ENCODE measurements at places on chromosomes 12 and 14. TPM values are rescaled to one million over a fixed set of nuclear protein-coding genes. Genes with fewer than 3 reads are reported as not detected.
A peak's percentile ranks its signal among the peaks of the same experiment; 100 is the strongest.

MAP3K9 gene
- 5.9 TPM for total RNA-seq

IKZF4 gene
- 1.9 TPM for total RNA-seq

LUM gene
- 0.10 TPM for total RNA-seq

ENDOU gene
- not detected for total RNA-seq

RNASE12 gene
- total RNA-seq: not detected

STX2 gene
- total RNA-seq: 5.8 TPM

PTPRR gene
- 0.66 TPM for total RNA-seq

TAS2R31 gene
- total RNA-seq: 2.3 TPM

CYP27B1 gene
- 11.0 TPM for total RNA-seq

RND1 gene
- total RNA-seq: 8.7 TPM

TPH2 gene
- total RNA-seq: not detected

PZP gene
- total RNA-seq: not detected

NEDD8 gene
- 104 TPM for total RNA-seq

GRCh38 chr12:98401427-98401826 is 114.0 kb upstream of the TMPO start:
- no peak for DNase-seq

DNA sequence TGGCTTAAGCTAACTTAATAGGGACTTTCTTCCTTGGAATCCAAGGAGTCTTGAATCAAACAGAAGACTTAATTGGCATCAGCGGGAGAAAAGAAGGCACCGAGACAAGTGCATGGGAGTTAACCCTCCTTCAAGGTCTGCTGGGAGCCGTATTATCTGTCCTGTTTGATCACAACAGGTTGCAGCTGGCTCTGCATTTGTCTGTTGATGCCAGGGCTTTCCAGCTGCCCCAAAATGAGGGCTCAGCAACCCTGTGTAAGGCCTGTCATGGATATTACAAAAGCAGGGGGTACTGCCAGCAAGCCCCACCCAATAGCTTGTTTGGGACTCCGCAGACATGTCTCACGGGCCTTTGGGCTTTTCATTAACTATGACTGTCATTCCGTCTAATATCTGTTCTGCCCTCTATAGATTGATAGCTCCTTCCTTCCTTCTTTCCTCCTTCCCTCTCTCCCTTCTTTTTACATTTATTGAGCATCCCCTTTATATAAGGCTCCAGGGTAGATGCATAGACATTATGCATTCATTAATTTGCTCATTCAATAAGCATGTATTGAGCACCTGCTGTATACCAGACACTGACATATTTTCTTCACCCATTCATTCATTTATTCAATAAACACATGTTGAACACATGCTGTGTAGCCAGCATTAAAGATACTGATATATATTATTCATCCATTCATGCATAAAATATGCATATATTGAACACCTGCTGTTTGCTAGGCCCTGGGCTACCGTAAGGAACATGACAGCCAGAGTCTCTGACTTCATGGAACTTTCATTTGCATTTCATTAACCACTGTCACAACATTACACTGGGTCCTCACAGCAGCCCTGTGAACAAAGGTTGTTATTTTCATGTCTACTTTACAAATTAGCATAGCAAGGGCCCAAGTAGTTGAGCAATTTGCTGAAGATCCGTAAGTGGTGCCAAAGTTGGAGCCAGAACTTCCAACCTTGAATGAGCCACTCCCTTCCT is 56.2 kb downstream of the SVOP start:
- DNase-seq: no peak

GRCh38 chr14:94213741-94214140 is 39.6 kb downstream of the PPP4R4 start:
- DNase-seq: no peak

DNA sequence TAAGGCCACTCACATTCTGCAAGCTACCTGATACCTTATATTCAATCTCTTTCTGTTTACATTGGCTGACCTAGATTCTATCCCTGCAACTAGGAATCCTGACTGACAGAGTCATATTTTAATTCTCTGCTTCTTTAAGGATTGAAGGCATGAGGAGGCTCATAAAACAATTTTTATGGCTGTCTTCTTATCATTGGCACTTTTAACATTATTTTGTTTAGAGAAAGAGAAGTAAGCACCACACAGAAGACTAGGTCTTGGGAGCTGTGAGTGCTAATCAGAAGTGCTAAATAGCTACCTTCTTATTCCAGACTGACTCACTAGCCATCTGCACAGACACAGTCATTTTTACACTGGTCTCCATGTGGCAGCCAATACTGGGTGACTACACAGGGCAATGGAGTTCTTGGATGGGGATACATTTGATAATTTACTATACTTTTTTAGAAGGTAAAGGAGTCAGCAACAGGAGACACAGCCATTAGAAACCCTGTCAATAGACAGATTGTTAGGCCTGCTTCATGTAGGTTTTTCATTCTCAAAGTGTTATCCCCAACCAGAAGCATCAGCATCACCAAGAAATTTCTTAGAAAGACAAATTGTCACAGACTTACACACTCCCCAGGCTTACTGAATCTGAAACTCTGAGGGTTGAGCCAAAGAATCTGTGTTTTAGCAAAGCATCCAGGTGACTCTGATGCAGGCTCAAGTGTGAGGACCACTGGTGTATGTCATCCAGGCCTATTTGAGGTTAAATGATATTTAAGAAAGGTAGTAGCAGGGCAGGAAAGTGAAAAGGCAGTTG is 214.1 kb downstream of the DUSP6 start:
- DNase-seq: no peak

- no peak for DNase-seq
Observed at GRCh38 chr12:39301422-39301821, 141.5 kb downstream of the KIF21A start.

DNA sequence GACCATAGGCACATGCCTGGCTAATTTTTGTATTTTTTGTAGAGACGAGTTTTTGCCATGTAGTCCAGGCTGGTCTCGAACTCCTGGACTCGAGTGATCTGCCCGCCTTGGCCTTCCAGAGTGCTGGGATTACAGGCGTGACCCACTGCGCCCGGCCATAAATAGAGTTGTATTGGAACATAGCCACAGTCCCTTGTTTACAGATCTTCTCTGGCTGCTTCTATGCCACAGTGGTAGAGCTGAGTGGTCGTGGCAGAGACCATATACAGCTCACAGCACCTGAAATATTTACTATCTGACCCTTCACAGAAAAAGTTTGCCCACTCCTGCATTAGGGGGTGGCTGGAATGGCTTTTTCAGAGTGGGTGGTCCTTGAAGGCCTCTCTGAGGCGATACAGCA is 28.0 kb upstream of the TSPAN9 start:
- DNase-seq: no peak

- DNase-seq: no peak
Observed at GRCh38 chr12:69792533-69792932, 32.5 kb upstream of the MYRFL start.

DNA sequence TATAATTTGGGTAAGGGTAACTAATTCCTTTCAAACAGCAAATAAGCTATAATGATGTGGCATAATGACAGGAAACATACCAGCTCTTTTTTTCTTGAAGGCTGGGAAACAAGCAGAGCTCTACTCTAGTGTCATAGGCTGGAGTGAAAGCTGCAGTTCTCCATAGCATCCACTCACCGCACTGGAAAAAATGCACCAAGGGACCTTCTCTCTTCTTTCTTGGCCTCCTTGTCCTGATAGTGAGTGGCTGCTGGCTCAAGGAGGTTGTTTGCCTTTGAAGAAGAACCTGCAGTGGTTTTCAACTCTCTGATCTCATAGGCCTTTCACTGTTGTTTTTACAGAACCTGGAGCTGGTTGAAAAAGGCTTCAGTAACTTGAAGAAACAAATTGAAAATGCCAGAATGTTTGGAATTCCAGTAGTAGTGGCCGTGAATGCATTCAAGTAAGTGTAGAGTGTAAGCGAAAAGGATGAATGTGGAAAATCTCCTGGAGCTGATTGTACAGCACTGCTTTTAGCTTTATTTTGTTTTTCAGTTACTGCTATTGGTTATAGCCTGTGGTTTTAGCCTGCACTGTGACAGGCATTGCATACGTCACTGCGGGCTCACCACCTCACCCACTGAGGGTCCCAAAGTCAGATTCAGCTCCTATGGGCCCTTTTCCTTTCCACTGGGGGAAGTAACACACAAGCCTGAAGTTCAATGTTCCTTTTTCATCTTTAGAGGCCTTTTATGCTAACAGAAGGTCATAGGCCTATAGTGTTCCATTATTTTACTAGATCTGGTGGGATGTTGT is 17.2 kb upstream of the AKAP5 start:
- DNase-seq: no peak

DNA sequence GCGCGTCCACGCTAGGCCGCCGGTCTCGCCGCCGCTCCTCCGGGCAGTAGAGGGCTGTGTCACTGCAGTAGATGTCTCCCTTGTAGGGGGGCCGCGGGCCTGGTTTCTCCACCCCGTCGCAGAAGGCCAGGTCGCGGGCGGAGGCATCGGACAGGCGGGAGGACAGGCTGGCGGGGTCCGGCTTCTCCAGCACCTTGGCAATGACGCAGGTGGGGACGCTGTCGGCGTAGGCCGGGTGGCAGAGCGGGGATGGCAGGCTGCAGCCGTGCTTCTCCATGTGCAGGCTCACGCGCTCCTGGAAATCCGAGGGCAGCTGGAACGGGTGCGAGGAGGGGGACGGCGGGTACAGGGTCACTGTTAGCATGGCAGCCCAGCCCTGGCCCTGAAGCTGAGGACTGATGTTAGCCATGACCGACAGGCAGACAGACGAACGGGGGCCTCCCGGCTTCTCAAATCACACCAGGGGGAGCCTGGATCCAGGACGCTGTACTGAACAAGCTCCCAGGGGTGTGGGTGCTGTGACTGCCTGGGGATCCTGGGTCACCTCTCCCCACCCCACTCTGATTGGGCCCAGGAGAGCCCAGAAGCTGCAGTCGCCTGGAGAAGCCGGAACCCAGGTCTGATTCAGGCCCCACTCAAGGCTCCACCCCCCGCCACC is 48.1 kb downstream of the BEGAIN start:
- DNase-seq: no peak

DNA sequence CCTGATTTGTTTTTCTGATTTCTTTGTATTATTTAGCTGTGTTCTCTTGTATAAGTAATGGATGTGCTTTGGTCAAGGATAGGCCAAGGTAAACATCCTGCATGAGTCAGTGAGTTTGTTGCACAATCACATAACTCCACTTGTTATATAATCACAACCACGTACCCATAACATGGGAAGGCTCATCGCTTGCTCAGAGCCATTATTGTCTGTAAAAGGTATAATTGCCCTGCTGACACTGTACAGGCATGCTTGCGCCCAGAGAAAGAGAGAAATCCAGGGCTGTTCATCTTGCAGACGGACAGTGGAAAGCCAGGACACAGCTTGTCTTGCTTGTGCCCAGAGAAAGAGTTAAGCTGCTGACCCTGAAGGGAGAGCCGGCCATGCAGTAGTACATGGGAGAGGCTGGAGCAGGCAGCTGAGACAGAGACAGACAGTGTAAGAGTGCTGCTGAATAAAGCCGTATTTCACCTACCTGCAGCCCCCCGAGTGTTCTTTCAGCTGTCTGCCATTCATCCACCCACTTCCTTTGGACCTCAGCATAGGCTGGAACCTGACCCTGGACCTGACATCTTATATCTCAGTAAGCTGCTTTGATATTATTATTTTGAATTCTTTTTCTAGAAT is 174.7 kb upstream of the DAAM1 start:
- DNase-seq: no peak

GRCh38 chr12:48924617-48925303 is 532 bp downstream of the FKBP11 start:
- peak; percentile 66 for DNase-seq
